Epithelial cell of esophagus (primary cell): ENCODE measurements at places on chromosomes 6 and 20.
A peak's percentile ranks its signal among the peaks of the same experiment; 100 is the strongest.

GRCh38 chr20:19083136-19083621, 129.3 kb upstream of the SLC24A3 start:
- no peak for DNase-seq

GRCh38 chr6:42911171-42912021, 4.5 kb upstream of the PTCRA start:
- no peak for DNase-seq

GRCh38 chr6:41591122-41591521, 44.9 kb downstream of the FOXP4 start:
- no peak for DNase-seq

- no peak for DNase-seq
Observed at GRCh38 chr20:42837456-42837855, 352.2 kb downstream of the PTPRT start.

DNA sequence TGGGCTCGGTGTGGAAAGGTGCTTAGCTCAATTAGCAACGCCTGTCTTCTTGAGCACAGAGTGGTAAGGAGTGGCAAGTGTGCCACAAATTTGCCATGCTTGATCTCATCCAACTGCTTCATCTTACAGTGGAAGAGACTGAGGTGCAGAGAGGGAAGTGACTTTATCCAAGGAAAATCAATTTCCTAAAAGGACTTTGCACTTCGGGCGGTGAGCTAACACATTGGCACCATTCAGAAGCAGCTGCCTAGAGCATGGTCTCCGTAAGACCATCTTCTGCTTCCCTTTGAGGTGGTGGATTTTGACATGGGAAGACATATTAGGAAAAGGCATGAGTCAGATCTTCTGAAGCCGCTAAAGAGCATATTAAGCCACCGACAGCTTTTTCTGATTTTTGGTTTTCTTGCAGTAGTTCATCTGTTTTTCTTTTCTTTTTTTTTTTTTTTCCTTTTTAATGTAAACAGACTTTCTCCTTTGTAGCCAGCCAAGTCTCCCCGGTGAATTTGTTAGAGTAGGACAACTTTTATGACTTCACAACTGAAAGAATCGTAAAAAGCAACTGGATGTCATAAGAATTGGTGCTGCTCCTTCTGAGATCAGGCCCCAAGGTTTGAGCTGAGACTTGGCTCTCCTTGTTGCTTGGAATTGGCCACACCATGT, 273.2 kb downstream of the CDC5L start:
- DNase-seq: no peak

DNA sequence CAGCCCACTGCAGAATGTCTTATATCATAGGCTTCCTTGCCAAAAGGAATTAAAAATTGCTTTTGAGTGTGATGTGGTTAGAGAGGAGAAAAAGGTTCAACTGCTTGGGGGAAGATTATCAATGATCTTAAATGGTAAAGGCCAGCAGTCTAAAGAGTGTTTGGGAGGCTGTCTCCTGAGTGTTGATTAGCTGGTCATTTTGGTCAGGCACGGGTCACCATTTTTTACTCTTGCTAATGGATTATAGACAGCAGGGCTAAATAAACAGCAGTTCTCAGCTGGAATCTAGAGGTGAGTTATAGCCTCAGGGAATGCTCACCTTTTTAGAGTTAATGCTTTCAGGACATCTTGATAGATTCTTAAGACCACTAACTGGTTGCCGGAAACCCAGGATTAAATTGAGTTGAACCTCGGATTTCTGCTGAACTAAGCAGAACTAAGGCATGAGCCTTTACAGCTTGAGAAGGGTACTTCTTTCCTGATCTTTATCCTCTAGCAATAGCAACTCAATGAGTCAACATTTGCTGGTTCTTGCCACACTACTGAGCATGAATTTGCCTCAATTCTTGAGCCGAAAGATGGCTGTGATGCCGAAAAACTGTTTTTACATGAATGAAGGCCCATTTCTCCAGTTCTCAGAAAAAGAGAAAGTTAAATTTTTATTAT, 120.4 kb downstream of the LRRC1 start:
- DNase-seq: no peak

- peak; percentile 37 for DNase-seq
Observed at GRCh38 chr6:134447423-134447822, 129.5 kb upstream of the SGK1 start.

DNA sequence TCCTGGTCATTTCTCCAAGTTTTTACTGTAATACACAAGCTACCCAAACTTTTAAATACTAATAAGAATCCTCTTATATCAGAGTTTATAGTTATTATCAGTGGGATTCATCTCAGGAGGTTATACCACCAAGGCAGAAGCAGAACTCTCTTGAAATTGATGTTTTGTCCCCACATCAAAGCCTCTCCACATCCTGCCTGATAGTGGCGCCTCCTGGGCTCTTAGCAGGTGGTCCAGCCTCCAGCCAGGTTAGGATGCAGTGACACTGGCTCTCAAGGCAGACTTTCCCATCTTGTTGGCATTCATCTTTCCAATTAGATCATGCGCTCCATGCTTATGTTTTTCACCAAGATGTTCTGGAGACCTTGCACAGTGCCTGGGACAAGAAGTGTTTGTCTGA, 81.8 kb upstream of the INSM1 start:
- no peak for DNase-seq

DNA sequence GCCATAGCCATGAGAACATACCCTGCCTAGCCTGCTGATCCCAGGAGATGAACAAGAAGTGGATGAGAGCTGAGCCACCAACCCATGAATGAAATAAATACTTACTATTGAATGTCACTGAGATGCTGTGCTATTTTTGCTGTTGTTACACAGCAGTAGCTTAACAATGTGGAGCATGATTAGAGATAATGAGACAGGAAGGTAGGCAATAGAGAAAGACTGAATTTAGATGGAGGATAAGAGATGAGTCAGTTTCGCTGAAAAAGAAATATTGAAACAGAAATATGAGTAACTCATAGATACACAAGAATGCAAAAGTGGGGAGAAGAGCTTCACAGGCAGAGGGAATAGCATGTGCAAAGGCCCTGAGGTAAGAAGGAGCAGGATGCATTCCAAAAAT, 94.9 kb upstream of the TOP1 start:
- no peak for DNase-seq

DNA sequence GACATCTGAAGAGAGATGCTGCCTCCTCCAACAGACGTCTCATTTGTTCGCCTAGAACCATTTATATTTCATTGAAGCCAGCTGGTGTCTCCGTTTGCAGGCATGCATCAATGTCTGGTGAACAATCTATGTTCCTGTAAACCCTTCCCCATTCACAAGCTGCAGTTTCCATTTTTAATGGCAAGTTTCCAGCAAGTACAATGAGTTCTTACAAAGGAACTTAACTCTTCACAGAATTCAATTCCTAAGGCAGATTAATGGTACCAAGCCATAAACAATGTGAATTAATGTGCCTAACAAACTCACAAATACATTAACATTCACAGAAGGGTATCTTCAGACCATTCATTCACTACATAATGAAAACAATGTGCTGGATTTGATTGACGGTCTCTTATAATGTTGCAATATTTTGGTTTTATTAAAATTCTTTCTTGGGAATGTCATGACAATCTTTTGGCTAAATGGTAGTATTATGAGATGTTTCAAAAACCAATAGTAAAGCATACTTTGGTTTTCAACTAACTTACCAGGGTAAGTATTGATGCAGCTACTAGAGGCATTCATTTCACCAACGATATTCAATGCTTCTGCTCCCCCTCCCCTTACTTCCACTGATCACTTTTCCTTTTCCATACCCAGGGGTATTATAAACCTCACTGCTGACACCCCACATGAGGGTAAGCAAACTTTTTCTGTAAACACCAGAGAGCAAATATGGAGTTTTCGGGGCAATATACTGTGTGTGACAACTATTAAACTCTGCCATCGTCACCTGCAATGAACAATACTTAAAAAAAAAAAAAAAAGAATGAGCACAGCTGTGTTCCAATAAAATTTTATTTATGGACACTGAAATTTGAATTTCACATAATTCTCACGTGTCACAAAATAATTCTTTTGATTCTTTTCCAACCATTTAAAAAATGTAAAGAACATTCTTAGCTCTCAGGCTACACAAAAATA, 4.2 kb downstream of the AKIRIN2 start:
- DNase-seq: no peak

DNA sequence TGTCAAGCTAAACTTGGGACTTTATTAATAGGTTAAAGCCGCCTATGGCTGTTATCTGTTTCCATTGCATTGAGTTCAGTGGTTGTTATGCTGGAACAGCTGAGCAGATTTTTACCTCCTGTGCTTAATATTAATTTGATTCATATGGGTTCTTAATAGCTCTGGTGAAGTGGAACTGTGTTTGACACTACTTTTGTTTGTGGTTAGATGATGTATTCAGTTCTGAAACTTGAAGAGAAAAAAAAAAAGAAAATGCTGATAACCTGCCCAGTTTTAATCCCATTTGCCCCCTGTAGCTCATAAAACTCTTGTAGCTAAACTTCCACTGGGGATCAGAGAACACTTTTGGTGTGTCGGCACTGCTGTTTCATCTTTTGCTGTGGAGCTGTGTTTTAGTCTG, 117.8 kb downstream of the ZDHHC14 start:
- no peak for DNase-seq

DNA sequence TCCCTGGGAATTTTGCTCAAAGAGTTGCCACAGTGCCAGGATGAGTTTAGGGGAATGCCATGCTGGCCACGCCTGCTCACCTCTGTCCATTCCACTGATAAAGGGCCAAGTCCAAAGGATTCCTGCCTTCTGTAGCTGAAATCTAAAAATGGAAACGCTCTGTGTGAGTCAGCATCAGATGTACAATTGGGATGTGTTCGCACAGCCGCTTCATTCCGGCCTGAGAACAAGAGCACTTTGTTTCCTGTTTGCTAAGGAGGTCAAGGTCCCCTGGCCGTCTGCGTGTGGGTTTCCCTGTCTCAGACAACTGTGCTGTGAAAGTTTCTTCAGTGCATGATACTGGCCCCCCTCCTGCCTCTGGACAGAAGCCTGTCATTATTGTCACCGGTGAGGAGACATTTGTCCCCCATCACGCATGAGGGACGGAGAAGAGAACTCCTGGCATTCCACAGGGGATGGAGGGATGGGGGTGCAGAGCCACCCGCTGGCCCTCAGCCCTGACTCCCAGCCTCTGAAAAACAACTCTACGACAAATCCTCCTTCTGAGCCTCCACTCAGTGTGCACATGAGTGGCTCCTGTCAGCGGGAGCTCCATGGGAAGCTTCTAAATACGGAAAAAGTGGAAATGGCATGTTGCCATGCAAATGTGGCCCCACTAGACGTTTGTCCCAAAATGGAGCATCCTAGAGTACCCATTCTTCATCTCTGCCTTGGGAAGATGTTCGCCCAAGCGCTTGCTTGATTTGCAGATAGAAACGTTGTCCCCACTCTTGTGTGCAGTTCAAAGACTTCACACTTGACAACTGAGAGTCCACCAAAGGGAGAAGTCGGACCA, 143.5 kb upstream of the AFDN start:
- DNase-seq: peak; percentile 9

DNA sequence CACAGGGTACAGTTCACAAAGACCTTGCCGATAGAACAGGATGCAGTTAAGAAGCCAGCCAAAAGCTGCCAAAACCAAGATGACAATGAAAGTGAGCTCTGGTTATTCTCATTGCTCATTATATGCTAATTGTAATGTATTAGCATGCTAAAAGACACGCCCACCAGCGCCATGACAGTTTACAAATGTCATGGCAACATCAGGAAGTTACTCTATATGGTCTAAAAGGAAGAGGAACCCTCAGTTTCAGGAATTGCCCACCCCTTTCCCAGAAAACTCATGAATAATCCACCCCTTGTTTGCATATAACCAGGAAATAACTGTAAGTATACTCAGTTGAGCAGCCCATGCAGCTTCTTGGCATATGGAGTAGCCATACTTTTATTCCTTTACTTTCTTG, 748.7 kb downstream of the QKI start:
- no peak for DNase-seq

GRCh38 chr6:12356983-12357972, 67.1 kb downstream of the EDN1 start:
- peak; percentile 76 for DNase-seq

DNA sequence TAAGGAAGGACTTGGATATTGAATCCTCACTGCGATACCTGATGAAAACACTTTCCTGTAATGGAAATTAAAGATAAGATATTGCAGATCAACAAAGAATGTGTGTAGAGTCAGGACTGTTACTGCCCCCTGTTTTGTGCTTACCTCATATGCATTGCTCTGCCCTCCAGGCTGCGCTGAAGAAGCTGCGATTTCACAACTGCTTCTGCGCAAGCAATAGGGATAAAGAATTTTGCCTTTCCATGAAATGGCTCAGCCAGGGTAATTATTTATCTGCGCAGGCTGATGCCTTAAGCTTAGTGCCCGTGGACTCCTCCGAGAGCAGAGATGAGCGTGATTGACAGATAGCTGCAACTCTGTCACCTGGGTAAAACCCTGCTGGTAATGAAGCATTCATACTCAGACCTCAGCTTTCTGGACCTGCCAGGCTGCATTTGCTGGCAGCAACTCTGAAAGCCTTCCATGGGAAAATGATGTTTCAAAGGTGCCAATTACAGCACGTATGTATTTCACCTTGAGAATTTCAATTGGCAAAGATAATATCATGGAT, 370.6 kb downstream of the SAMD5 start:
- DNase-seq: no peak

DNA sequence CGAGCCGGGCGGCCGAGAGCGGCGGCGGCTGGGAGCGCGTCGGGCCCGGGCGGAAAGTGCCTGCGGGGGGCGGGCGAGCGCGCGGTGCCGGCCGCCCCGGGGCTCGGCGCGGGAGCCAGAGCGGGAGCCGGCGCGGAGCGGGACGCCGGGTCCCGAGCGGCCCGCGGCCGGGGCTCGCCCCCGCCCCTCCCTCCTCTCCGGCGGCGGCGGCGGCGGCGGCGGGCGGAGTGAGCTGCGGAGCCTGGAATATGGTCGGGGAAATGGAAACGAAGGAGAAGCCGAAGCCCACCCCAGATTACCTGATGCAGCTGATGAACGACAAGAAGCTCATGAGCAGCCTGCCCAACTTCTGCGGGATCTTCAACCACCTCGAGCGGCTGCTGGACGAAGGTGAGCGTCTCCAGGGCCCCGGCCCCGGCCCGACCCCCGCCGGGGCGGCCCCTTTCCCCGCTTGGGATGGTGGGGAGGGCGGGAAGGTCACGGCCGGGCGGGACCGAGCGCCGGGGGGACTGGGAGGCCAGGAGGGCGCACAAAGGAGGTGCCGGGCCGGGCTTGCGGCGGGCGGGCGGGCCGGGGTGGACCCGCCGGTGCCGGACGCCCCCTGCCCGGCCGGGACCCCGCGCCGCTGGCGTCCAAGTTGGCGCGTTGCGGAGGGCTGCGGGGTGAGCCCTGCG, 565 bp downstream of the QKI start:
- DNase-seq: no peak

- DNase-seq: no peak
Observed at GRCh38 chr6:4632421-4632820, 143.8 kb upstream of the CDYL start.

DNA sequence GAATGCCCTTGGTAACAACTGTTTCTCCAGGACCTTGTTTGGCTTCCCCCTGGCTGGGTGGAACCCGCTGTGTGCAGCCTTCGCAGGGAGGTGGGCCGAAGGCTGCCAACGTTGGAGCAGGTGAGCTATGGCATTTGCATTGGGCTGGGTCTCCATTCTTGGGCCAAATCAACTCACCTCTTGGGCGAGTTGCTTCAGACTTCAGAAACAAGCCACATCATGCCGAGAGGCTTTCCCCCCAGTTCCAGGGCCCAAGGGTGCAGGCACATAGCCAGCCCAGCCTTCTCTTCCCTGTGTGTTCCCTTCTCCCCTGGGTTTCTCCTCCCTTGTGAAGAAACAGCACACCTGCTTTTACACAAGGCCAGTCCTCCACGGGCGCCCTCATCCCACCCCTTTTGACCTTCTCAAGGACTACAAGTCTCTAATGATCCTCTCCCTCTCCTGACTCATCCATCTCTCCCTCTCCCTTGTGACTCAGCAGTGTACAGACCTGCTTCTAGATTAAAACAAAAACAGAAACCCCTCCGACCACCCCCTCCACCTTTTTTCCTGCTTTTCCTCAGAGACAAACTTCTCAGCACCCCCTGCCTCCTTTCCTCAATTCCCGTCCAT, 41.6 kb downstream of the FAM209B start:
- peak; percentile 86 for DNase-seq
